ENCODE measurements at places on chromosomes 12 and 14.

DNA sequence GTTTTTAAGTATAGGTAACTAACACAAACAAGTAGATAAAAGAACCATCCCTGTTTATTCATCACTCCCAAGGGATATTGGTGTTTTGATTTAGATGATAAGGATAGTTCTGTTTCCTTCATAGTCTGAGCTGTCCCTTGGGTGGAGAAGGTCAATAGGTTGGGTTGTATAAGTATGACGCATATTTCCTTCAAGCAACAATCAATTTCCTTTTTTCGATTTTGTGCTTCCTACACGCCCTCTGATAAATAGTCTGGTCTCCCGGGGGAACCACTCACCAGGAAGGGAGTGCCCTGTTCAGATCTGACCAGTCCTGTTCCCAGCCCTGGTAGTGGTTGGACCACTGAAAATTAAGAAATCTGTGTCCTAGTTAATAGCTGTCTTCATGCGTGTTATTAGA lies 378.8 kb upstream of the FAR2 start:
- DNase-seq = no peak

GRCh38 chr14:22882529-22883172 lies 371 bp upstream of the REM2 start:
- DNase-seq = no peak

DNA sequence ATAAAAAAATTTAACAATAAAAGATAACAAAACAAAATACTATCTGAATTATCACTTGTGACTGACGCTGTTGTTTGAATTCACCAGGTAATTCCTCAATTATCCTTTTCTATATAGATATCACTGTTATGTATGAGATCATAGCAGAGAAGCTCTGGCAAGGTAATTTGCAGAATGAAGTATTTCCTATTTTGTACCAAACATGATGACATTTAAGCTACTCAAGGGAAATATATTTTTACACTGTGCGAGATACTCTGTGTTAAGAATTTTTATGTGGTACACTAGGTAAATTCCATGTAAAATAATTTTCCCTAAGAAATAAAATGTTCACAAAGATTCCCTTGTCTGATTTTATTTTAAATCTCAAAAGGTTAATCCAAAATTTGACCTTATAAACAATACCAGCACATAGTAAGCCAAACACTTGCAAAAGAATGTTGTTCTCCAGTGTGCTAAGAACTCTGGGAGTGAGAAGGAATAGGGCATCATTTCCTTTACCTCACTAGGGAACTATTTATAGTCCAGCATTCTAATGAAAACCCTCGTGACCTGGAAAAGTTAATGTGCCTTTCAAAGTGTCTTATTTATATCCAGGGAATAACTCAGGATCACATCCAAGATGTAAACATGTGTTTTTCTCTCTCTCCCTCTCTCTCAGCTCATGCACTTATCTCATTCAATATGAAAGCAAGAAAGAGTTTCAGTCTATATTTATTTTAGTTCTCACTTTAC lies 115.2 kb upstream of the RAP1B start:
- DNase-seq = no peak

GRCh38 chr12:64560396-64561301 lies 49.6 kb upstream of the RASSF3 start:
- no peak for DNase-seq

DNA sequence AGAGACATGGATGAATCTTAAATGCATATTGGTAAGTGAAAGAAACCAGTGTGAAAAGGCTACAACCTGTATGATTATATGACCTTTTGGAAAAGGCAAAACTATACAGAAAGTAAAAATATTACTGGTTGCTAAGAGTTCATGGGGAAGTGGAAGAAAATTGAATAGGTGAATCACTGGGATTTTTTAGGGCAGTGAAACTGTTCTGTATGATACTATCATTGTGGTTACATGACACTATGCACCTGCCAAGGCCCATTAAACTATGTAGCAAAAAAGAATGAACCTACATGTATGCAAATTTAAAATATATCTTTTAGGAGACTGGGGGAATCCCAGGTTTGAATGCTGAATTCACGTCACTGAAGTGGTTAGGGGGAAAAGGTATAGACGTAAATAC lies 12.6 kb upstream of the OR8S1 start:
- DNase-seq = no peak

DNA sequence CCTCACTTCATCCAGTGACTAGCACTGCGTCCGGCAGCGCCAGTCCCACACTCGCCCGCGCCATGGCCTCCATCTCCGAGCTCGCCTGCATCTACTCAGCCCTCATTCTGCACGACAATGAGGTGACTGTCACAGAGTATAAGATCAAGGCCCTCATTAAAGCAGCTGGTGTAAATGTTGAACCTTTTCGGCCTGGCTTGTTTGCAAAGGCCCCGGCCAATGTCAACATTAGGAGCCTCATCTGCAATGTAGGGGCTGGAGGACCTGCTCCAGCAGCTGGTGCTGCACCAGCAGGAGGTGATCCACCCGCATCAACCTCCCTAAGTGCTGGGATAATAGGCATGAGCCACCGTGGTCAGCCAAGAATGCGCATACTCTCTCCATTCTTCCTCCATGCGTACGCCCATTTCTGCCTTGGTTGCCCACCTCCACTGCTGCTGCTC lies 59.9 kb downstream of the IRF2BPL start:
- DNase-seq = no peak

DNA sequence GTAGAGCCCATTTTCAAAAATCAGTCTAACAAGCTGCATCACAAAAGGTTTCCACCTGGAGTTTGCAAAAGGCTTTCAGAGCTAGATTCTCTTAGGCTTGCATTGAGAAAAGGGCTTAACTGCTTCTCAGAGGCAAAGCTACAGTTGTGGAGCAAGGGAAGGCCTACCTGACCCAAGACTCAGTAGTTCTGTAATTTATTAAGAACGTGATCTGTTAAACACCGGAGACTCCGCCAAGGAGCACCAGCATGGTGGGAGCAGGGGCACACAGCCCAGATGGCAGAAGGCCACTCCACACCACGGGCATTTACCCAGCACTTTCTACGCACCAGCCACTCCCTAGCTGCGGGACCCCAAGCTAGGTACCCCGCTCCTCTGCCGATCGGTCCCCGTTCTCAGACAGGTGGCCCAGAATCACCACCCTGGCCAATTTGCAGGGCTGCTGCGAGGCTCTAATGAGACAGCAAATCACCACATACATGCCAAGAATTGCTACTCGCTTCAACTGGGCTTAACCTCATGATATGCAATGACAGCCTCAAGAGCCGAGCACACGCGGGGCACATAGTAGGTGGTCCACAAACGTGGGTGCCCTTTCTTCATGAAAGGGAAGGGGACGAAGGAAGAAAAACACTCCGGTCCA lies 1.5 kb downstream of the ITPK1 start:
- no peak for DNase-seq

DNA sequence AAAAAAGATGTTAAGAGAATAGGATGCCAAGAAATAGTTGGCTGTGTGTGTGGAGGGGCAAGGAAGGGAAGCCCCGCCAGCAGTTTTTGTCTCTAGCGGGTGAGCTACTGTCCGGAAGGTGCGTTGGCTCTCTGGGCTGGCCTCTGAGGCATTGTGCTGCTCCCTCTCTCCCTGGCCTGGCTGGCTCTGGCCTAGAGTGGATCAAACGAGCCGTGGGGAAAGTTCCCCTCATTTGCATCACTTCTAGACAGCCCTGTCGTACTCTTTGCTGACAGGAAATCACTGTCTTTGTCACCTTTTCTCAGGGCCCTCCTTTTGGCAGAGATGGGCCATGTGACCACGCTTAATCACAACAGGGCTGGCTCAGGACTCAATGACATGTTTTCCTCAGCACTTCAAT lies 236.1 kb upstream of the NPAS3 start:
- DNase-seq = peak; percentile 83

Measured in aorta (tissue), 5 donors.